ENCODE measurements at places on chromosomes 7 and 10. TPM values are rescaled to one million over a fixed set of nuclear protein-coding genes. Genes with fewer than 3 reads are reported as not detected.

NXPH1 gene
- not detected for polyA plus RNA-seq

TCAF2 gene
- polyA plus RNA-seq, result 0.41 TPM

ZNF277 gene
- 11.9 TPM for polyA plus RNA-seq

TSPAN33 gene
- 7.4 TPM for polyA plus RNA-seq

PILRA gene
- polyA plus RNA-seq, result 2.3 TPM

PAX4 gene
- not detected for polyA plus RNA-seq

JCAD gene
- 17.6 TPM for polyA plus RNA-seq

TSPAN14 gene
- polyA plus RNA-seq, result 27.6 TPM

PRLHR gene
- polyA plus RNA-seq, result not detected

CEP55 gene
- 0.11 TPM for polyA plus RNA-seq

DNMBP gene
- polyA plus RNA-seq, result 5.5 TPM

TUBB8 gene
- polyA plus RNA-seq, result not detected

ADGRA1 gene
- polyA plus RNA-seq, result 0.02 TPM

MDFIC gene
- polyA plus RNA-seq, result 9.2 TPM

PAPOLB gene
- 0.16 TPM for polyA plus RNA-seq

CYP26A1 gene
- not detected for polyA plus RNA-seq

TIMM23 gene
- 117 TPM for polyA plus RNA-seq

SMKR1 gene
- 0.16 TPM for polyA plus RNA-seq

HGF gene
- polyA plus RNA-seq, result 1.4 TPM

SEMA3E gene
- polyA plus RNA-seq, result 0.02 TPM

SKIDA1 gene
- 0.88 TPM for polyA plus RNA-seq

All from right cardiac atrium (tissue), 5 donors.